ENCODE measurements at places on chromosomes 13 and 19.

DNA sequence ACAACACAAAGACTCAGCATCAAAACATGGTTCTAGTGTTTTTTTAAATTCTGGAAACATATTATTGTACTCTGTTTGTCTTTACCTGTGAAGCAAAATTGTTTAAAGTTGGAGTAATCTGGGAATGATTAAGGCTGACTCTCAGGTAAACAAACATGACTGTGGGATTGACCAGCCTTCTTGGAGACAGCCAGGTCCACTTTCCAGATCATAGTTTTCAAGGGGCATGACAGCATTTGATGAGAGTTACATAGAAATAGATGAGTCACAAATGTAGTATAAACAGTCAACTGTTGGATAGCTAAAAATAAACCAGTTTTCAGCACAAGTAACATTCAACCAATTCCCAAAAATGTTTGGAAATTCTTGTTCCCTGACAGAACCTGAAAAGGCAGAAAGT, 1680.9 kb downstream of the OLFM4 start:
- no peak for DNase-seq

DNA sequence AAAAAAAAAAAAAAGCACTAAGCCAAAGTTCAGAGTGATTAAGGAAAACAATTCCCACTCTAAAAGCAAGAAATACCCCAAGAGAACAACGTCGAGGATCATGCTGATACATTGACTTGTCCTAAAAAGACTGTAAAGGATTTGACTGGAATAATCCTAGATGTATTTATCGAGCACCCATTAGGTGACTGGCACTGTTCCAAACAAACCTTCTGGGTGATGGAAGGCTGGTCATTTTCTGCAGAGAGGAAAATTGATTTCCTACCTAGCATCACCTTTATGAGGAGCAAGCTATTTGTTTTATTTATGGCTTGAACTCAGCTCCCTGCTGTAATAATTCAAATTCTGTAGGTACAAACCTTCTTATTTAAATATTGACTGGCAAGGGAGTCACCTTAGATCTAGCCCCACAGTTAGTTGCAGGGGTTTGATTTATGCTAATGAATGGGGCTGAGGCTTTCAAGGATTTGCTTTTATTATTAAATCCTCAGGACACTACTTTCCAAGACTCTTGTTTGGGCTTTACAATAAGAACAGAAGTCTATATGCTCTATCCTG, 471.0 kb downstream of the OLFM4 start:
- no peak for DNase-seq

- DNase-seq: no peak
Measured at GRCh38 chr13:73782450-73783449, 351.5 kb downstream of the KLF12 start.

- DNase-seq: no peak
Measured at GRCh38 chr13:100520936-100521850, 67.4 kb downstream of the GGACT start.

DNA sequence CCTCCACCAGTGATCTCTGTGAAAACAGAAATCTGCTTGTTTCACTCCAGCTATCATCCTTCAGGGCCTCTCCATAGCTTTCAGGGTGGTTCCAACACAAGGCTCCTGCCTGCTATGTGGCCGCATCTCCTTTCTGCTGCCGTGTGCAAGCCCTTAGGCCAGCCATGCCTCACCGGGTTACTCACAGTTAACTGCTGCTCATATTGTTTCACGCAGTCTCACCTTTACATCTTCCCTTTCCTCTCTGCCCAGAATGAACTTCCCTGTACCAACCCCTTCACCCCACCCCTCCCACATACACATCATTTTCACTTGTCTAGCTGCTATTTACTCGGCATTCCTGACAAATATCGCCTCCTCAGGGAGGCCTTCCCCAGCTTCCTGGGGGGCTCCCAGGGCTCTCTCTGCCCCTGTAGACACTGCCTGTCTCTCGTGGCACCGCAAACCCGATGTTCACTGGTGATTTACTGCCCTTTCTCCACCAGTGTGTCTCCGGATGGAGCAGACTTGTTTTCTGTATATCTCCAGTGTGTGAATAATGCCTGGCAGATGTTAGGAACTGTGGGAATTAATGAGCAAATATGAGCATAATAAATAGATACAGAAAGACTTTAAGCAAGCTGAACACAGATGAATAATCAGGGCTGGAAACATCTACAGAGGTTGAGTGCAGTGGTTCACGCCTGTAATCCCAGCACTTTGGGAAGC, 39.3 kb upstream of the GPR183 start:
- DNase-seq: no peak

- peak; percentile 61 for DNase-seq
Measured at GRCh38 chr19:23116802-23117571, at the start of gene ZNF730. Gene ZNF730, plus strand, starts transcription at chr19:23117025. Its CDS starts 149 bp downstream, at chr19:23117174.

GRCh38 chr19:43331435-43332010, 22.0 kb upstream of the CD177 start:
- no peak for DNase-seq

DNA sequence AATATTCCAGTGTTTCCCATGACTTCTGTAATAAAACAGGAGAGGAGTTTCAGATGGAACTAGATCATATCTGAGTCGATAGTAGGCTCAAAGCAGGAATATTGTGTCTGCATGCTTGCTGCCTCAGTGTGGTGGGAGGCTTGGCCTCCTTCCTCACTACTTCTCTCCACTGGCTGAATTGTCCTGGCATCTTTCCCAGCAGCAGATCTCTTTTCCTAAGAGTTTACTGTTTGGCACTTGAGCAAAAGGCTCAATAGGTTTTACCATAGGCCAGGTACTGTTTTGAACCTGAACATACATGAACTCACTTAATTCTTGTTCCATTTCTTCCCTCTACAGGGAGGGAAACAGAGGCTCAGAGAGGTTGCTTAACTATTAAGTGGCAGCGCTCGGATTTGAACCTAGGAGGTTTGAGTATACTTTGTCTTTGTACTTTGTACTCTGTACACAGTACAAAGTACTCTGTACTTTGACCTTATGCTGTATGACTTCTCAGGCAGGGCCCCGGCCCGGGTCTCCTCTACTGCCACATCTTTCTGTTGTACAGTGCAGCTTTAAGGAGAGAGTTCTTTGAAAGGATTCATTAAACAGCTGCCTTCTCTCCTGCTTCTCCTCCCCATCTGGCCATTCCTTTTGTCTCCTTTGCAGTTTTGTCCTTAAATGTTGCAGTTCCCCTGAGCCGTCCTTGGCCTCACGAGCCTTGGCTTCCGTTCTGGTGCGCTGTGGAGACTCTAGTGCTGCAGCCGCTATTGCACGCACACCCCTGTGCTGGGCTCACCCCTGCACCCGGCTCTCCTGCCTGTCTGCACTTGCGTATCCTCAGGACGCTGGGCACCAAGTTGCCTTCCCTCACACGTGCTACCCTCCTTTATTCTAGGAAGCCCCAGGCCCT, 8.1 kb downstream of the B3GLCT start:
- DNase-seq: no peak

DNA sequence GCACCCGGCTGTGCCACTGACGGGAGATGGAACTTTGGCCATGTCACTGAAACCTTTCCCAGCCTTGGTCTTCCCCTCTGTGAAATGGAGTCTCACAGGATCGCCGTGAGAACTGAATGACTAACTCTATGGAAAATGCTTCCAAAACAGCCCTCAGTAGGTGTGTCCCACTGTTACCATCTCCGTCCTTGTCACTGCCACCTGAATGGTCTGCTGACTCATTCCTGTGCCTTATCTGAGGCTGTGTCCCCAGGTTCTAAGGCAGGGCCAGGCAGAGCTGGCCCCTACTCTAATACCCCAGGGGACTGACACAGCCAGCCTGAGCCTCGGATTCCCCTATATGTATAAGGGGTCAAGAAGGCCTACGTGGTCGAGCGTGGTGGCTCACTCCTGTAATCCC, 4.5 kb downstream of the CDC37 start:
- no peak for DNase-seq

DNA sequence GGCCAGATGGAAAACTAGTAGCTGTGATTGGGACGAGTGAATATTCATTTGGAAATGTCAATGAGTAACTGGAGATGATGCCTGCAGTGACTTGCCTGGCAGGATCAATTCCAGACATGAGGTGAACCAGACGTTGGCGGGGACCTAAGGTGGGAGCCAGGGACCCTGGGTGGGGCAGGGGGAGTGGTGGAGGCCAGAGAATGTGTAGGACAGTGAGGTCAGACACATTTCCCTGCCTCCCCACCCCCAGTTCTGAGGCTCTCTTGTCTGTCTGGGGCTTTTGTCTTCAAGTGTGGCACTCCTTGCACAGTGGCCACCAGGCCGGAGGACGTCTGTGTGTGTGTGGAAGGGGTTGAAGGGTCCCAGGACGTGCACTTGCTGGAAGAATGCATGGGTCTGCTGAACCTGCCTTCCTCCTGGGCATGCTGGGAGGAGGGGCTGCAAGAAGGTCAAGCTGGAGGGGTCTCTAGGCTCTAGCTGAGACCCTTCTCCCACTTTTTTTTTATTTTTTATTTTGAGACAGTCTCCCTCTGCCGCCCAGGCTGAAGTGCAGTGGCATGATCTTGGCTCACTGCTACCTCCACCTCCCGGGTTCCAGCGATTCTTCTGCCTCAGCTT, 51.6 kb downstream of the CHST8 start:
- DNase-seq: no peak

DNA sequence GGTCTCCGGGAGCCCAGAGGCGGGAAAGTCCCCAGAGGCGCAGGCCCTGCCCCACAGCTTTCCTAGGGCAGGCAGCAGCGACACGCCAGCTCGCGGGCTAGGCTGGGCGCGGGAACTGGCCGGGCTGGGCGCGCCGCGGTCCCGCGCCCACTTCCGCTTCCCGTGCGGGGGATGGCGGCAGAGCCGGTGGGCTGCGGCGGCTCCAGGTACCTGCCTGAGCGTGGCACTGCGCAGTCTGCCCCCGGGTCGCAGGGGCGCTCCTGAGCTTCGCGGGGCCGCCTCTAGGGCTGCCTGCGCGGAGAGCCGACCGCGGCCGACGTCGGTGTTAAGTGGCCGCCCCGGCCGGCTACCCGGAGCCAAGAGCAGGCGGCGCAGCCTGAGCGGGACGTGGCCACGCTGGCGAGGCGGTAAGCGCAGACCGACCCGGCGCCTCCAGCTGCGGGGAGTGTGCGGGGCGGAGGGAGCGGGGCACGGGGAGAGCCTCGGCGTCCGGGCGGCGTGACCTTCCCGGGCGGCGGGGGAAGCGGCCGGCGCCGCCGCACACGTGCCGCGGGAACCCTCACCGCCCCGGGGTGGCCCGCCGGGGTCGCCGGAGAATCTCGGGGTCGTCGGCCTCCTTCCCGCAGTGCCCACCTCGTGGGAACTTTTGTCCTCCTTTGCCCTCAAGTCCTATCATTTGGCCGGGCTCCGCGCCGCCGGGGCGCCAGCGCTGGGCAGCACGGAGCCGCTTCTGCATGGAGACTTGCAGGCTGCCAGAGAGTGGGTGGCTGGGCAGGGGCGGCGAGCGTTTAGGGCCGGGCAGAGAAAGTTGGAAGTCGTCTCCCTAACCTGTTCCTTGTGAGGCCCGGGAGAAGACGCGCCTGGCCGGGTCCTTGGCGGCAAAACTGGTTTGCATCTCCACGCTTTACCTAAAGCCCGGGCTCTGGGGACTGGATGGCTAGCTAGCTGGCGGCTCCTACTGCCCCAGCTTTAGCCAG, 31.4 kb upstream of the MPHOSPH8 start:
- peak; percentile 73 for DNase-seq

GRCh38 chr13:111874981-111875380, 192.0 kb upstream of the SOX1 start:
- no peak for DNase-seq

- no peak for DNase-seq
Measured at GRCh38 chr19:3981373-3981735, 3.9 kb downstream of the EEF2 start.

- DNase-seq: peak; percentile 10
Measured at GRCh38 chr13:27194895-27195764, 23.5 kb upstream of the USP12 start.

- no peak for DNase-seq
Measured at GRCh38 chr19:33724721-33725060, 72.0 kb upstream of the KCTD15 start.

DNA sequence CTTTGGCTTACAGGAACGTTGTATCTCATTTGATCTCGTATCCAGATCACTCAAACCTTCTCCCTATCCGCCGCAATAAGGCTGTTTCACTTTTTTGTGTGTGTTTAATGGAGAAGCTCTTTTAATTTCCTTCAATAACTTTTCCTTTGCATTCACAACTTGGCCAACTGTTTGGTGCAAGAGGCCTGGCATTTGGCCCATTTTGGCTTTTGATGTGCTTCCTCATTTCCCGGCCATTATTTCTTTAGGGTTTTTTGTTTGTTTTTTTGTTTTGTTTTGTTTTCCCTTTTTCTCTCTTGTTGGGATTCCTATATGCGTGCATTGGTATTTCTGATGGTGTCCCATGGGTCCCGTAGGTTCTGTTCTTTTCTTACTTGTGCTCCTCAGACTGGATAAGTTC, 6.1 kb upstream of the UPF3A start:
- no peak for DNase-seq

- DNase-seq: no peak
Measured at GRCh38 chr13:22589880-22590279, 590.9 kb upstream of the SGCG start.

DNA sequence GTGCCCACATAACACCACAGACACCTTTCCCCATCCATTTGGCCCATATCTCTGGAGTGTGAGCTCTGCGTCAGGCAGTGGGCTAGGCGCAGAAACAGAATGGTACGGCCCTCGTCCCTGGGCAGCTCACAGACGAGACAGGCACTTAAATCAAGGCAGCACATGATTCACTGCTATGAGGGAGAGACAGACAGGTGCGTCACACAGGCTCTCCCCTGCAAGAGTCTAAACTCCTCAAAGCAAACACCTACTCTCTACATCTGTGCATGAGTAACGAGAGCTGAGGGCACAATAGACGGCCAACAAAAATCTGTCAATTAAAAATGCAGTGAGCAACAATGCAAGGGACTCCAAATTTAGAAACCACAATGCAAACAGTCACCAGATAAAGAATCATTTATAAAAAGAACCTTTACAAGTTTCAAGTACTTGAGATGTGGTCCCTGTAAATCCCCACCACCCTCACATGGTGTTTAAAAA, 348.9 kb downstream of the UQCRFS1 start:
- no peak for DNase-seq

- no peak for DNase-seq
Measured at GRCh38 chr19:35531291-35531690, 2.0 kb upstream of the GAPDHS start.

DNA sequence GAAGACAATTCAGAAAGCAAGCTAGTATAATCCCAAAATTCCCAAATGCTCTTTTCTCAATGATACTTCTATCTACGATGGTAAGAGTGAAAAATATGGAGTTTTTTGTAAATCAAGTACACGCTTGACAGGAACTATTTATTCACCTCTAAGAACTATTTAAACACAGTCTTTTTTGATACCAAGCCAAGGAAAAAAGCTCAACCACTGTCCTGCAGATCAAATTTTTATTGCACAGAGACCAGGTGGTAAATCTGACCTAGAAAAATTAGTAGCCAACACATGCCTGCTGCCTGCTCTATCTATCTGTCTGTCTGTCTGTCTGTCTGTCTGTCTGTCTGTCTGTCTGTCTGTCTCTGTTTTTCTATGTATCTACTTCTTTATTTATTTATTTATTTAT, 292.2 kb downstream of the MZT1 start:
- no peak for DNase-seq

GRCh38 chr19:41541990-41542584, 33.9 kb upstream of the CEACAM21 start:
- peak; percentile 73 for DNase-seq

GRCh38 chr13:55410398-55411330, 1730.1 kb upstream of the PRR20A start:
- no peak for DNase-seq

All from stimulated activated naive CD8-positive, alpha-beta T cell treated with anti-CD3 and anti-CD28 coated beads, Interleukin-15, amount 100 ng/mL, for 72 hours (primary cell).